ENCODE measurements at places on chromosomes 5 and 9.

GRCh38 chr5:154141745-154142221 is 48.8 kb upstream of the GALNT10 start:
- DNase-seq: no peak

DNA sequence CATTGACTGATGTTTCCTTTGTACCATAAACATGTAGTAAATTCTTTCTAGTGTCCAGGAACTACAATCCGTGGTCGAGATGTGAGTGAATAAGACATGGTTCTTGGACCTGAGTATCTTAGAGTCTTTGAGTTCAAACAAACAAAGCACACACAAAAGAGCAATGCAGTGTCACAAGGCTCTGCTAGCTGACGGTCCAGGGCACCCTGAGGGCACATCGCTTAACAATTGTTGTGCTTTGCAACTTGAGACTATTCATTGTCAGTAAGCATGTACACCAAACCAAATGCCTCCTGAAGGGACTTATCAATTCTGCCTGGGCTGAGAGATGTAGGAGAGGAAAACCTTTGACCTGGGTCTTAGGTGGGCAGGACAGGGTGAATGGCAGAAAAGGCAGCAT is 84.8 kb downstream of the CAMK4 start:
- DNase-seq: no peak

- DNase-seq: no peak
Measured at GRCh38 chr5:62779010-62779422, 200.4 kb downstream of the LRRC70 start.

GRCh38 chr5:31153521-31153920 is 40.0 kb upstream of the CDH6 start:
- no peak for DNase-seq

DNA sequence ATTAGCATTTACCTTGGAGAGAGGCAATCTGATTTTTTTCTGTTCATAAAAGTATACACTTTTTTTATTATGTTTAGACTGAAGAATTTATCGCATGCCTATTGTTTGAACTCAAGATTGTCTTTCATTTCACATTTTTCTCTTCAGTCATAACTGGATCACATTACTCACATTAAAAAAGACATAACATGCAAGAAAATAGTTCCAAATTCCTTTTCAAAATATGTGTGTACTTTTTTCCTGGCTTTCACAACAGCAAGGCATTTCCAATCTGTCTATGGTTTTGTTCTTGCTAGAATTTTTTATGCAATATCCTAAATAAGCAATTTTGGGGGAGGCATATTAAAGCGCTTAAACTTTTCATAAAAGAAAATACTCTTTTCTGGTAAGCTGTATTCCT is 21.2 kb downstream of the FTMT start:
- no peak for DNase-seq

DNA sequence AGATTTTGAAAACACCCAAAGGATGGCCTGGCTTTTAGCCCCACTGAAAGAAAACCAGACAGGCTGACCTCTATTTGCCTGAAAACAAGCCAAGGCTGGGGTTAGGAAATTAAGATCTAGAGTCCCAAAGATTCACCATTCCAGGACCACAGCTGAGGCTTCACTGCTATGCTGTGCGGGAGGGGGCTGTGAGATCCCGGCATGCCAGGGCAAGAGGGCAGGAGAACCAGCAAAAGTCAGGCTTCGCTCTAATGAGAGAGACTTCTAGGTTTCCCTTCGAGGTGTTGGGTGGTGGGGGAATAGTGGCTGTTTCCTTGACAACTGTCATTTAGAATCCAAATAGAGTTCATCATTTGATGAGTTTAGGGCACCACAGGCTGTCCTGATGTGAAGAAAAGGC is 152.9 kb upstream of the NFIB start:
- no peak for DNase-seq

DNA sequence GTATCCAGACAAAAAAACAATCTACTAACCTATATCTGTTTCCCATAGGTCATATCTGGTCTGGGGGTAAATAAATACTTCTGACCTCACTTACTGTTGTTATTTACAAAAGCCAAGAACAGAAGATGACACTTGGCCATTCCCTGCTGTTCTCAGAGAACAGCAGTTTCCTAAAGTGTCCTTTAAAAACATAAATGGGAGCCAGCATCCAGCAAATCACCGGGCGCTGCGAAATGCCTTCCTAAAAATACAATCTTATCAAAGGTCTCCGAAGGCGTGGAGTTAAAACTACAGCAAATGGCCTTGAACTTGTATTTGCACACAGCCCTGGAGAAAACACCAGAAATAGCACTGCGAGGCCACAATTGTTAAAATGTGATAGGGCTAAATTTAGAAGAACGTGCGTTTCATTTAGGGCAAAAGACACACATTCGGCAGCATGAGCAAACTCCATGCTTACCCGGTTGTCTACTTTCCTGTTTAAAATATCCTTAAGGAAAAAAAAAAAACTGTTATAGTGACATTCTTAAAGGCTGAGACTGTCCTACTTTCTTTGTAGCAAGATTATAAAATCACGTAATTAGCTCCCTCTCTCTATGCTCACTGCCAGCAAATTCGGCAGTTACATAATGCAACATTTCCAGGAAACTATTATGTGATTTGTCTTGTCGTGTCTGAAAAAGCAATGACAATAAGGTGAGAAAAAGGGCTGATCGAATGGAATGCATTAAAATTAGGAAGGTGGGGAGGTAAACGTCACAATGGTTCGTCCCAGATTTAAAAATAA is 1.5 kb downstream of the NFIL3 start:
- DNase-seq: no peak

- DNase-seq: no peak
Measured at GRCh38 chr9:125495172-125496119, 211.6 kb downstream of the MAPKAP1 start.

GRCh38 chr5:34005211-34005610 is 2.6 kb downstream of the AMACR start:
- DNase-seq: no peak

GRCh38 chr5:143886096-143886495 is 74.1 kb downstream of the HMHB1 start:
- DNase-seq: no peak

- DNase-seq: no peak
Measured at GRCh38 chr5:169788168-169788567, 151.1 kb downstream of the DOCK2 start.

DNA sequence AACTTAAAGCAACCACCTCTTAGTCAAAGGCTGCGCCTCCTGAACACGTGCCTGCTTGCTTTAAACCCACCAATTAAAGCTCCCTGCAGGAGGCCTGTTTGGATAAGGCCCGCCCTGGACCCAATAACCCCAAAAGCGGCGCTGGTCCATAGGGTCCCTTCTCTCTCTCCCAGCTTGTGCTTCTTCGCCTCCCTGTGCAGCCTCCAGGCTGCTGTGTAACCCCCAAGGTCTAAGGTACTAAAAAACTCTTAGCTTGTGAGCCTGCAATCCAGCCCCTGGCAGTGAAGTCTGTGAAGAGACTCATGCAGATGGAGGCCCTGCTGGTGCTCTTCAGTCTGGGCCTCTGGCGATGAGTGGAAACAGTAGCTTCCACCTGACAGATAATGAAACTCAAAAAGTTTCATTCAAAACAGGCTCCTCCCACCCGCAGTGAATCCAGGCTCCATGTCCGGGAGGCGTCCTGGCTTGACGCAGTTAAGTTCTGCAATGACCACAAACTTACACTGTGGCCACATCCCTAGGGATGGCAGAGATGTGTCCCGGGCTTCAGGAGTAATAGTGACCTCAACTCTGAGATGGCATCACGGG is 97.3 kb downstream of the PRRT1B start:
- DNase-seq: no peak

- no peak for DNase-seq
Measured at GRCh38 chr5:132485641-132486317, 4.8 kb downstream of the IRF1 start.

- no peak for DNase-seq
Measured at GRCh38 chr9:115665519-115665918, 488.1 kb upstream of the PAPPA start.

DNA sequence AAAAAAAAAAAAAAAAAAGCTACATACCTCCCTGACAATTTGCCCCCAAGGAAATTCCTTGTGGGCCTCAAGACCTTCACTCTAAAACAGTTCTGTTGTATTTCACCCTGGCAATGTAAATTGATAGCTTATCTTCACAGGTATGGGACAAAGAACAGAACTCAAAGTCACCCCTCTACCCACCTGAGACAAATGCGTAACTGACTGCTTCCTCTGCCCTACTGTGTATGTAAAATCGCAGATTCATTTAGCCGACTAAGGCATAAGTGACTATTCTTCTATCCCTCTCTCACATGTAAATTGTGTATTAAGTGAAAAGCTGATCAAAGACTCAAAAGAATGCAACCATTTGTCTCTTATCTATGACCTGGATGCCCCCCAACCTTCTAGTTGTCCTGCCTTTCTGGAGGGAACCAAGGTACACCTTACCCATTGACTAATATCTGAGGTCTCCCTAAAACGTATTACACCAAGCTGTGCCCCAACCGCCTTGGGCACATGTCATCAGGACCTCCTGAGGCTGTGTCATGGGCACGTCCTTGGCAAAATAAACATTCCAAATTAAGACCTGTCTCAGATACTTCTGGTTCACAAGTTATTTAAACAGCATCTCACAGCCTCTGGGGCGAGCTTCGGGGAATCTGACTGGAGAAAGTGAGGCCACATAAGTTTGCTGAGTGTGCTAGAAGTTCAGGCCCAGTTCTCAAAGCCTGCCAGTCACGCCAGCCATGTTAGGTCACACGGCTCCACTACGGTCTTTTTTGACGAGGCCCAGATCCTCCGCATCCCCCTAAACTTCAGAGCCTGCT is 954 bp downstream of the TBCA start:
- no peak for DNase-seq

GRCh38 chr5:152465140-152465539 is 60.1 kb upstream of the NMUR2 start:
- no peak for DNase-seq

- no peak for DNase-seq
Measured at GRCh38 chr5:147512659-147513379, 3.0 kb upstream of the DPYSL3 start.

DNA sequence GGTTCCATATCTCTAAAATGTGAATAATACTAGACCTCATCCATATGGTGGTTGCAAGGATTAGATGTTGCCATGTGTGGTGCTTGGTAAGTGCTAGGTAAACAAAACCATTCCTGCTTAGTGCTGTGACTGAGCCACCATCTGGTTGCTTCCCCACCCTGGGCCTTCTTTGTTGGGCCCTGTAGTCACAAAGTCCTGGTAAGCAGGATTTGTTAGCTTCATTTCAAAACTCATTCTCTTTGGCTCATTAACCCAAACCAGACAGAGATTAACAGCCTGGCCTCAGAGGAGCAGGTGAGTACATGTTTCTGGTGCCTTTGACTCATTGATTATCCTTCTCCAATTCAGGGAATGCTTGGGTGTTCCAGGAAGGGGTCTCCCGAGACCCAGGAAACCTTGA is 240.2 kb downstream of the ARHGAP26 start:
- DNase-seq: no peak

DNA sequence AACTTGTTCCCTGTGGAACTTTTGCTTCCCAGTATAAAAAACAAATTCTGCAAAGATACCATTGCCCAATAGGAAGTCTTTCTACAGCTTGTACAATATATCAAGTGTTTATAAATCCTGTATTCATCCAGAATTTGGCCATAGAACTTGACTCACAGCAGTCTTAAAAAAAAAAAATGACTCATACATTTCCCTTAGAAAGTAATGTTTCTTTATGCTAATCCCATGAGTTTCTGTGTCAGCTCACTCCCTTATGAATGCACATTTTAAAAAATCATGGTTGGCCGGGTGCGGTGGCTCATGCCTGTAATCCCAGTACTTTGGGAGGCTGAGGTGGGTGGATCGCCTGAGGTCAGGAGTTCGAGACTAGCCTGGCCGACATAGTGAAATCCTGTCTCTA is 89.3 kb upstream of the DMRT1 start:
- DNase-seq: no peak

DNA sequence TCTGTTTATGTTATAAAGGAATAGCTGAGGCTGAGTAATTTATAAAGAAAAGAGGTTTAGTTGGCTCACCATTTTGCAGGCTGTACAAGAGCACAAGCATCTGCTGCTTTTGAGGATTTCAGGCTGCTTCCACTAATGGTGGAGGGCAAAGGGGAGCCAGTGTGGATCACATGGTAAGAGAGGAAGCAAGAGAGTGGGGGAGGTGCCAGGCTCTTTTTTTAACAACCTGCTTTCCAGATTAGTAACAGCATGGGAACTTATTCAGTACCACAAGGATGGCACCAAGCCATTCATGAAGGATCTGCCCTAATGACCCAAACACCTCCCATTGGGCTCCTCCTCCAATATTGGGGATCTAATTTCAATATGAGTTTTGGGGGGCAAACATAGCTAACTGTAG is 40.4 kb downstream of the CCL28 start:
- no peak for DNase-seq

- peak; percentile 16 for DNase-seq
Measured at GRCh38 chr5:56950626-56951125, 1.2 kb downstream of the MIER3 start.

All from activated CD8-positive, alpha-beta memory T cell treated with anti-CD3 and anti-CD28 coated beads for 4 hours (primary cell).